ENCODE measurements at places on chromosomes 12 and 14.

- no peak for DNase-seq
Observed at GRCh38 chr12:107736914-107737313, 24.0 kb downstream of the PRDM4 start.

DNA sequence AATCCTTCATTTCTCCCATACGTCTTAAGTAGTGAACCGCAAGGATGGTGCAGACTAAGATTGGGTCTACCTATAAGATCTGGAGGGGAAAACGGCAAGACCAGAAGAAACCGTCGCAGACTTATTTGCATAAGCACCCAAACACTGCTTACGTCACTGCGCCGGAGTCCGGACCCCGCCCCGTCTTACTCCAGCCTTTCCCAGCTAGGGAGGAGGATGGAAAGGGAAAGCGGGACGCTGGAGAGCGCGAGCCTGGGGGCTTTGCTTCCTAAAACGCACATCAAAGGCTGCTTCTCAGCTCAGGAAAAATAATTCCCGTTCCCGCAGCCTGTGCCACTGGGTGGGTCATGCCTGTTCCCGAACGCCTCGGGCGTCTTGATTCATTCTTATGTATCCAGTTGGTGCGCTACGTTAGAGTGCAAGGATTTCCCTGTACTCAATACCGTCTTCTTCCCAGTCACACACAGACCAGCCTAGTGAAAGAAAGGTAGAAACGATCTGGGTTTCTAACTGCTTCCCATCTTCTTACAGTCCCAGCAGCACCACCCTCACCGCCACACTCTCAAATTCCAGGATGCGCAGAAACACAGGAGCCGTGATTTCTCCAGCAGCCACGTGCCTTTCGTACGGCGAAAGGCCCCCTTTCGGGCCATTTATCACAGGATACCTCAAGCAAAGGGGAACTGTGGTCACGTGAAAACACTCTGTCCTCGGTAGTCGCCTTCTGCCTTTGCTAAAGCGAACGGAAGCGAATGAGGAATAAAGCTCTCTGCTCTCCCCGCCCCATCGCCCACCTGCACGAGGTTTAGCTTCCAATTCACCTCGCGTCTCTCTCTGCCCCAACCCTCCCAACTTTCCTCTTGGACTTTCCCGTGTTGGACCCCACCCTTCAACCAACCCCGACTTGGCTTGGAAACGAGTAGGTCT lies 1.1 kb downstream of the SLC6A15 start:
- DNase-seq = no peak

DNA sequence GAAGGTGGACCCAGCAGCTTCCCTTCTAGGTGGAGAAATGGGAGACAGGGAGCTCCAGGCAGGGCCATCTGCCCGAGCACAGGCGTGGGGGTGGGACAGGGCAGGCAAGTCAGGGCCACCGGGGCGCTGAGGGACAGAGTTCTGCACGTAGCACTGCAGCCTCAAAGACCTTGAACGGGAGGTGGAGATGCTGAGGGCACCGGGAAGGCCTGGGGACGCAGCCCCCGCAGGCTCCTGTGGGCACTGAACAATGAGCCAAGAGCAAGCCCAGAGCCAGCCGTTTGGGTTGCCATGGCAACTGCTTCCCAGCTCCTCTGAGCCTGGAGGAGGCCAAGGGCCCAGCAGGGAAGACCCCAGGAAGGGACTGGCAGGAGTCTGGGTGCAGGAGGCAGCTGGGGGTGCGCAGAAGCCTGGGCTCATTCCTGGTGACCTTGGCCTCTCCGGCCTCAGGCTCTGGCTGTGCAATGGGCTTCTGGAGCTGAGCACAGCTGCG lies 3.4 kb downstream of the LBHD2 start:
- no peak for DNase-seq

- DNase-seq = no peak
Observed at GRCh38 chr14:36773136-36773540, 111.5 kb downstream of the PAX9 start.

DNA sequence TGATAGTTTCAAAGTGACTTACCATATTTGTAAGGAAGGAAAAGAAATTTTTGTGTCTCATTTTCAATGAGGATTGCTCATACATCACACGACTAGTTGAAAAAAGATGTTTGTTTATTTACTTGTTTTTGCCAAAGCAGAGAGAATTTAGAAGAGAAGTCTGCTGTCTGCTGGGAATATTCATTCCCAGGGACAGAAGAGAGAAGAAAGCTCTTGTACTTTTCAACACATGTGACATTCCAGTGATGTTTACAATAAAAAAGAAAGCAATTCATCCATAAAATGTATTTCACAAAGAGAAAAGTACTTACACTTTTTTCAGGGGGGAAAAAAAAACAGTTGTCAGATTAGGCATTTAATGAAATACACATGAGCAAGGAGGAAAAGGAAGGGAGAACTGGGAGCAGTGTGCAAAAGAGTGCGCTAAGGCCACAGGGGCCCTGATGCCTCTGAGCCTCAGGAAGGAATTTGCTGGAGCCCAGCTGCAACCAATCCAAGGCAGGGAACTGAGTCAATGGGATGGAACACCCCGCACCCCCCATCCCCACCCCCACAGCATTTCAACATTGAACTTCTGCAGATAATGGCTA lies 115.0 kb downstream of the RPAP3 start:
- no peak for DNase-seq

All from stimulated activated CD4-positive, alpha-beta T cell treated with anti-CD3 and anti-CD28 coated beads, TNF-alpha, amount 100 ng/mL, for 4 hours (primary cell).